K562 (cell line): ENCODE measurements at places on chromosomes 3 and 15.

DNA sequence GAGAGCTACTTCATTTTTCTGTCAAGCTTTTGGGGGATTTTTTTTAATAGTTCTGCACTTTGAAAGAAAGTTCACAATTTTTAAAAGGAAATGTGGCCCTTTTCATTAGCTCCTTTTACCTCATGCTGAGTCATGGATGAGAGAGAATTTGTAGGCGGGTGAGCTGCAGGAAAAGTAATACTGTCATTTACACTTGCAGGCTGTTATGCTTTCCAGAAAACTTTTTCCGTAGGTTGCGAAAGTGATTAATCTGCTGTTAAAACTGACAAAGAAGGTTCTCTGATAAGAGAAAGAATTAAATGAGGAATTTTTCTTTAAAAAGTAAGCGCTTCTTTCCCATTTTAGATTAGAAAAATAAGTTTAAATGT lies 430.2 kb downstream of the LPP start:
- DNase-seq = no peak

DNA sequence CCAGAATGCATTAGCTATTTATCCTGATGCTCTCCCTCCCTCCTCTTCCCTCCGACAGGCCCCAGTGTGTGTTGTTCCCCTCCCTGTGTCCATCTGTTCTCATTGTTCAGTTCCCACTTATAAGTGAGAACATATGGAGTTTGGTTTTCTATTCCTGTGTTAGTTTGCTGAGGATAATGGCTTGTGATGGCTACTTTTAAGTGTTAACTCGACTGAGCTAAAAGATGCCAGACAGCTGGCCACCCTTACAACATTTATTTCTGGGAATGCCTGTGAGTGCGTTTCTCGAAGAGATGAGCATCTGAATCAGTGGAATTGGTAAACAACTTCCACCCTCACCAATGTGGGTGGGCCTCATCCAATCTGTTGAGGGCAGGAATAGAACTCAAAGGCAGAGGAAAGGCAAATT lies 24.7 kb upstream of the TM2D3 start:
- no peak for DNase-seq

GRCh38 chr3:12772462-12772861 lies 13.4 kb upstream of the TMEM40 start:
- no peak for DNase-seq

DNA sequence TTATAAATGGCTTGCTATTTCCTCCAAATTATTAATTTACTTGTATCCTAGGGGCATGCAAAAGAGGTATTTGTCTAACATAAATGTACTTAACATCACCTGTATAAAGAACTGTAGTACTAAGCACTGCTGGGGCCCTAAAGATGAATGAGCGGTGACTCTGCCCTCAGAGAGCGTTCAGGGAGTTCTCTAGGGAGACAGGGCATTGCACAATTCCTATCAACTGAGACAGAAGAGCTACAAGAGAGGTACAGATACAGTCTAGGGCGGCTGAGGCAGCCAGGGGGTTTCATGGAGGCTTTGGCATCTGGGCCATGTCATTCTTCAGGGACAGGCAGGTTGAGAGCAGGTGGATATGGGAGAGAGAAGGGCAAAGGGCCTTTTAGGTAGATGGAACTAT lies 39.9 kb upstream of the PARL start:
- DNase-seq = no peak

- DNase-seq = no peak
These were observed 51.5 kb downstream of the CMTM6 start for GRCh38 chr3:32450992-32451659.

DNA sequence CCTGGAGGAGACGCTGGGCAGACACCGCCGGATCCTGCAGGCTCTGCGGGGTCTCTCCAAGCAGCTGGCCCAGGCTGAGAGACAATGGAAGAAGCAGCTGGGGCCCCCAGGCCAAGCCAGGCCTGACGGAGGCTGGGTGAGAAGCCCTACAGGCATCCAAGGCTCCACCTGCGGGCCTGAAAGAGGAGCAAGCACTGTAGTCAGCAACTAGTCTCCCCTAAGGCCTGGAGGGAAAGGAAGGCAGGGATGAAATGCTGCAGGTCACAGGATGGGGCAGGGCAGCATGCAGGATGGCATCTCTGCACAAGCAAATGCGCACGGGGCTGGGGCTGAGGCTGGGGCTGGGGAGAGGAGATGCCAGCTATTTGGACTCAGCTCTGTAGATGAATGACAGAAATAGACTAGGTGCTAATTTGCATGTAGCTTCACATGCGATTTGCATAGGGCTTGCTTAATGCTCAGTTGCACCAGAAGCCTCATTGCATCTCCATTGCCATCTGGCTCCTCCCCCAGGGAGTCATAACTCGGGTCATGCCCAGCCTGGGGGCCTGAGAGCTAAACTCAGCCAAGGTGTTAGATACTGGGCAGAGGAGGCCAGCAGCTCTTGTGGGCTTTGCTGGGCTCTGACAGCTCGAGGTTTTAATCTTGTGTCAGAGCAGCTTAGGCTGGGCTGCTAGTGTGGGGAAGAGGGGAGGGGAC lies 5.2 kb upstream of the CPLX3 start:
- DNase-seq = no peak

- DNase-seq = no peak
These were observed 68.7 kb downstream of the SRGAP3 start for GRCh38 chr3:9180764-9181117.

DNA sequence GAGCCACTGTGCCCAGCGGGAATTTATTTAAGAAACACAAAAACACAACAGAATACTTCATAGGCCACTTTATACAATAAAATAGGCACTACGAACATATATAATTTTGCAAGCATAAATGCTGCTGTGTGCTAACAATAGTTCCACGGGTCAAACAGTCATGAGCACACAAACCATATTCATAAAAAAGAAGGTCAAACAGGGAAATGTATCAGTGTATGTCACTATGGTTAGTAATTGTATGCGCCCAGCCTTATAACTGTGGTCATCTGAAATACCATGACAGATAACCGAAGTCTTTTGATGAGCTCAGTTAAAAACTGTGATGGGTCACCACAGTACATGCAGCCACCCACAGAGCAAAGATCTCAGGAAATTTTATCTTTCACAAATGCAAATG lies 38.1 kb upstream of the NR2C2 start:
- no peak for DNase-seq

DNA sequence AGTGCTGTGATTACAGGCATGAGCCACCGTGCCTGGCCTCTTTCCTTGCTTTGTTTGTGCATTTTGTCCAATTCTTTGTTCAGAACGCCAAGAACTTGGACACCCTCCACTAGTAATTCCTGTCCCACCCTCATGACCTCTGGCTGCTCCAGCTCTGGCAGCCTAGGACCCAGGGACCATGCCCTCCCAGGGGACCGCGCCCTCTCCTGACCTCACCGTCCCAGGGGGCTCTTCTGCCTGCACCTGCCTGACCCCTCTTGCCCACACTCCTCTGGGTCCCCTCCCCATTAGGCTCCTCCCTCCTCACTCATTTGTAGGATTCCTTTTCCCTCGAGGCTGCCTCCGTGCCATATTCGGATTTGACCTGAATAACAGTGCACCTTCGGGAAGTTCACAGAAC lies 41.1 kb downstream of the FSD2 start:
- DNase-seq = no peak

DNA sequence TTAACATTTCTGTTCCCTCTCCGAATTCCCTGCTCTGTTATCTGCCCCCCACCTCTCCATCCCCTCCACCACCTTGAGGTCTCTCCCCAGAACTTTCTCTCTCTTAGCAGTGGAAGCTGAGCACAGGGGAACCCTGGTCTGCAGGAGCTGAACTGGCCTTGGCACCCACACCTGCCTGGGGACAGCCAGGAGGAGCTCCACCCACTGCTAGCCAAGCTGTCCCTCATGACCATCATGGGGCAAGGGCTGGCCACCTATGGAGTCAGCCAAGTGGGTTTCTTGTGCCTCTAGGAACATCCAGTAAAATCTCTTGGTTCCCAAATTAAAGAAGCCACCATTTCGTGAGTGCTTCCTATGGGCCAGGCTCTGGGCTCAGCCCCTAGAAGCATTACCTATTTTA lies 276.4 kb upstream of the TLE3 start:
- DNase-seq = no peak

GRCh38 chr3:56918111-56918568 lies 116.4 kb upstream of the ARHGEF3 start:
- no peak for DNase-seq

GRCh38 chr3:61074783-61075182 lies 176.5 kb downstream of the FHIT start:
- no peak for DNase-seq

GRCh38 chr15:77830051-77830468 lies 197.3 kb upstream of the LINGO1 start:
- no peak for DNase-seq

- DNase-seq = no peak
These were observed 31.3 kb downstream of the THSD4 start for GRCh38 chr15:71146580-71146982.

DNA sequence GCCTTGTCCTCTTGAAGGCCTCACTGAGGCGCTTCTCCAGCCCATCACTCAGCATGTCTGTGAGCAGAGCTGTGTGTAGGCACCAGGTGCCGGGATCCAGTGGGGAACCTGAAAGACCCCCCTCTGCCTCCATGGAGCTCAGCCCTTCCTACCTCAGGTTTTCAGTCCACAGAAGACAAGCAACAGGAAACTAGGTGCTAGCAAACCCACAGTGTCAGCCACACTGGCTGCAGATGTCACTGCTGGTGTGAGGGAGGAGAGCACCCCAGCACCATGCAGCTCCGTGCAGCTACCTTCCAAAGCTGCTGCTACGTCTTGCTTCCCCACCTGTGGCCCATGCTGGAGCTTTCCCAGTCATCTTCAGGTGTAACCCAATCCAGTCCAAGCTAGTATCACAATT lies 17.9 kb downstream of the PSTPIP1 start:
- DNase-seq = no peak

DNA sequence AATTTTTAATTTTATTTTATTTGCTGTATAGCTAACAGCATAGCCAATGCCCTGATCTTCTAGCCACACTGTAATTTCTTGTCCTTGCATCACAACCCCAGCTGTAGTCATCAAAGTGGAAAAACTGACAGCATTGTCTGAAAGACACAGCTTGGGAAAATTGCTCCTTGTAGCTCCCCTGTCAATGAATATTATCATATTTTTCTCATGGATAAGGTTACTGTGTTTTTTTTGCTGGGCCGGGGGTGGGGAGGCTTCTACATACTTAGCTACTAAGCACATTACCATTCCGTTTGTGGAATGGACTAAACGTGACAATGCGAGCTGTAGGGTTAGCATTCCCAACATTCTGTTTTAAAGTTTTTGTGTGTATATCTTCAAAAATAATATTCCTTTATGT lies 381.3 kb downstream of the TIGIT start:
- no peak for DNase-seq

GRCh38 chr3:144865948-144866347 lies 894.3 kb downstream of the DIPK2A start:
- DNase-seq = no peak

GRCh38 chr15:94692710-94693109 lies 461.3 kb downstream of the MCTP2 start:
- no peak for DNase-seq

DNA sequence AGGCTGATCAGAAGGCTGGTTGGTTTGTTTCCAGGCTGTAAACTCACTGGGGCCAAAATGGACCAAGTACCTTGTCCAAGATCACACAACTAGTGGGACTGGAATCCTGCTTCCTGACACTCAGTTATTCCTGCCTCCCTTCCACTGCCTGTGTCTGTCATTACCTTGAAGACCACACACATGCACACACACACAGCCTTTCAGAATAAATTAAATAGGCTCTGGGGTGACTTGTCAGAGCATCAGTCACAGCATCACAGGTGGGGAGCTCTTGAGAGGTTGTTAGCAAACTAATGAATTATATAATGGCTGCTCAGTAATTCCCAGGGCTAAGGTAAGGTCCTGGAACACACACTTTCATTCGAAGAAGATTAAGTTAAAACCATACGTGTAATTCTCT lies 231.8 kb downstream of the UACA start:
- DNase-seq = no peak

- DNase-seq = no peak
These were observed 81.1 kb downstream of the SLTM start for GRCh38 chr15:58852347-58852746.

DNA sequence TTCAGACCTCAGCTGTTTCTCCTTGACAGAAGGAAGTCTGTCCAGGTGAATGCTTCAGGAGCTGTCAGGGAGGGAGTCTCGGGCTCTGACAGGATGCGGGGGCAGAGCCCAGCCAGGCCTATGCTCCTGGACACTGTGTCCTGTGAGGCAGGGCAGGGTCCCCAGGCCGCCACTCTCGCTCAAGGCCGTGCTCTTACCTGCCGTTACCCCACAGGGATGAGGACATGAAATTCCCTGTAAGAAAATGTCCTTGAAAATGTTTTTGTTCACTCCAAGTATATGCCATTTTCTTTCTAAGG lies 63.9 kb downstream of the BOC start:
- DNase-seq = no peak

DNA sequence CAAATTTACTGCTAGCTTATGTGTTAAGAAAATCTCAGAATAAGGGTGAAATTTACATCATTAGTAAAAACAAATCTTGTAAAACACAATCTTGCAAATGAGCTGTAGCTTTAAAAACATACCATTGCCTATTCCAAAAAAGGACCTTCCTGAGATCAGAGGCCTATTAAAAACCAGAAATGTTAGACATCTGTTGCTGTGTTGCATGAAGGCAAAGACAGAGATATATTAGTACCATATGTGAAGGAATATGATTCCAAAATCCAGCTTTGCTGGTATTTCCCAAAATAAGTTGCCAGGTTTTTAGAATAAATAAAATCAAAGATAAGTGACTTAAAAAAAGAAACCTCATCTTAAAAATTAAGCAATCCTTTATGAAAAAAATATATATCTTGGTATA lies 504.1 kb upstream of the CDIN1 start:
- no peak for DNase-seq

DNA sequence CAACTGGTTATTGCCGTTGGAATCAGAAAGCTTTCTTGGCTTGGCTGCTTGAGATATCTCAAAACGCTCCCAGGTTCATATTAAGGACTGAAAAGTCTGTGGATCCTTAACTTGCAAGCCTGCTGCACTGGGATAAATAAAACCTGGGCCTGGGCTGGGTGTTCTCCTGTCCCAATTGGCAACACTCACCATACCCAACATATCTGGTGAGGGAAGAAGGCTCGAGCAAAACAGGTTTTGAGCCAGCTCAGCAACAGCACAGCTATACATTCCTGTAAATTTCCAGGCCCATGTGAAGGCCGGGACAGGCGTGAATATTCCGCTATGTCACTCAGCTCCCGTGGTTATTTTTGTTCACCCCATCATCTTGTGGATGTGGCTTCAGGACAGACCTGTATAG lies 169.0 kb upstream of the BCL6 start:
- DNase-seq = no peak

- peak; percentile 92 for DNase-seq
These were observed at the start of gene ULK4 for GRCh38 chr3:41961751-41962679. Gene ULK4, minus strand, starts transcription at chr3:41962103. Its CDS starts 7,344 bp downstream, at chr3:41954759.
